Activated CD4-positive, alpha-beta T cell treated with anti-CD3 and anti-CD28 coated beads, Interleukin-2, amount 10 ng/mL, durations not matched to agents 7 days and 5 days (primary cell): ENCODE measurements at places on chromosomes 6 and 20. TPM values are rescaled to one million over a fixed set of nuclear protein-coding genes. Genes with fewer than 3 reads are reported as not detected.

Gene RSPH4A
- 0.19 TPM for total RNA-seq

GRCh38 chr6:126546541-126547120, 206.7 kb downstream of the CENPW start:
- no peak for DNase-seq

GRCh38 chr20:62395311-62396242, 8.7 kb downstream of the RPS21 start:
- DNase-seq, result no peak

Gene GPLD1
- 0.15 TPM for total RNA-seq

GRCh38 chr6:69791065-69791471, 5.7 kb downstream of the LMBRD1 start:
- DNase-seq, result no peak

Gene FOXQ1
- total RNA-seq, result not detected

Gene ARFGEF3
- total RNA-seq, result 0.06 TPM

GRCh38 chr6:15505463-15505918, 157.3 kb downstream of the DTNBP1 start:
- DNase-seq, result no peak

- DNase-seq, result no peak
These were observed 306.4 kb upstream of the PRND start for GRCh38 chr20:4415281-4415680.
